Spinal cord (tissue), 10 donors: ENCODE measurements at places on chromosomes 12 and 14. TPM values are rescaled to one million over a fixed set of nuclear protein-coding genes. Genes with fewer than 3 reads are reported as not detected.

The ACRBP gene
- 3.9 TPM for total RNA-seq

The BMP4 gene
- total RNA-seq = 62.8 TPM

- no peak for DNase-seq
- H3K27ac ChIP-seq = no peak overlapping the region
- H3K36me3 ChIP-seq = no peaks in the 10 kb centered on the region
- H3K4me1 ChIP-seq = no peaks in the 10 kb centered on the region
Measured at GRCh38 chr14:50577982-50578381, 18.0 kb downstream of the ATL1 start.

DNA sequence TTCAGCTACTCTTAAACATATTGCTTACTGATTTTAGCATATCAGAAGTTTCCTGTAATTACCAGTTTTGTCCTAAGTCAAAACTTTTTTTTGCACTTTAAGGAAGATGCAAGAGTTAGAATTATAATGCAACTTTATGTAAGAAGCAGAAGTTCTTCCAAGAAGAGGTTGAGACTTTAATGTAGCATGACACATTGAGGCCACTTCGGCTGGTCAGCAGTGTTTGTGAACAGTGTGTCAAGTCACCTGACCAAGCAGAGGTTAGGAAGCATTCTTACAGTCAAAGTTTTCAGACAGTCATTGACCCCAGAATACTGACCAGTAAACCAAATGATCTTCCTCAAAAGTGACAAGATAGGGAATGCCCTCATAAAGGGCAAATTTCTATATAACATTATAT, 15.2 kb downstream of the FGFR1OP2 start:
- DNase-seq = no peak
- no peak overlapping the region for H3K27ac ChIP-seq
- peaks cover 3% of the 10 kb centered on the region for H3K36me3 ChIP-seq
- no peaks in the 10 kb centered on the region for H3K27me3 ChIP-seq

DNA sequence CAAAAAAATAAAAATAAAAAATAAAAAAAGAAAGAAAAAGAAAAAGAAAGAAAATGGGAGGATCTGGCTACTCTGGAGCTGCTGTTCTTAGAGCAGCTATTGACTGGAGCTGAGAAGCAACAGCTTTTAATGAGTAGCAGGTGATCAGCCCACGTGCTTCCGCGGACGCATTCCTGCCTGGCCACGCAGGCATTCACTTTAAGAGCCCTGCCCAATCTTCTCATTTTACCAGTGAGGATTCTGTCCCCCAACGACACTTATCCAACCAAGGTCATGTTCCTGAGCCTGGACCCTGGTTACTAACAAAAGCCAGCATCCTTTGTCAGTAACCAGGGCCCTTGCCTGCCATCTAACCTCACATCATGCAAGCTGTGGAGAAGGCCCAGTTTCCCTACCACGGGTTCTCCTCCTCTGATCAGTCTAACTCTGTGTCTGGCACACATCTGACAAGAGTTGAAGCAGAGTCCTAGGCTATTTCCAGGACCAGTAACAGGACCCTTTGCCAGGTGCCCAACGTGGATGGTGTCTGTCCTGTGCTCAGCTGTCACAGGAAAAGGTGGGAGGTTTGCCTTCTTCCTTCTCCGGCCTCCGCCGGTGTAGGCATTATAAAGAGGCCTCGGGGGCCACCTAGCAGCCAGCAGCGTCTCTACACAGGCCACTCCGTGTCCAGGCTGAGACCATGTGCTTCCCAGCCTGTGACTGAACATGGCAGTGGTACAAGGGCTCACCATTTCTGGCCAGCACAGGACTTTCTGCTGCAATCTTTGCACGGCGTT, 60.9 kb upstream of the GPATCH2L start:
- no peak overlapping the region for H3K27ac ChIP-seq
- H3K27me3 ChIP-seq = no peaks in the 10 kb centered on the region
- H3K4me3 ChIP-seq = no peak overlapping the region
- no peak for DNase-seq
- peaks cover 22% of the 10 kb centered on the region for H3K4me1 ChIP-seq
- H3K36me3 ChIP-seq = no peaks in the 10 kb centered on the region

DNA sequence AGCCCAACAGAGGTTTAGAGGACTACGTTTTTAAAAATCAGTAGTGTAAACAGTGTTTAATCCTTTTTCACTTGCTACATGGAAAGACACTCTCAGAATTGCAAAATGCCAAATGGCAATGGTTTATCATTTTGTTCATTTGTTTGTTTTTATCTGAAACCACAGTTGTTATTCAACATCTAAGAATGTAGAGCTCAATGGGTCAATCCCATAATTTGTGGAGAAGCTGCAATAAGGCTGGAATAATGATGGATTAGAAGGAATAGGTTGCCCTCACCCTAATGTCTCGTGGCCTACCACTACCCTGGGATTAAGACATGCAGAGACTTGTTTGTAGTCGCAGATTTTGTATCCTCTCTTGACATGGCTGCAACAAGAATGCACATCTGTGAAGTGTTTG, 115.7 kb downstream of the LLPH start:
- H3K36me3 ChIP-seq = no peaks in the 10 kb centered on the region
- no peaks in the 10 kb centered on the region for H3K4me1 ChIP-seq
- H3K27me3 ChIP-seq = no peaks in the 10 kb centered on the region
- no peak overlapping the region for H3K27ac ChIP-seq
- no peak for DNase-seq

- DNase-seq = peak; percentile 81
- H3K27me3 ChIP-seq = peaks cover 5% of the 10 kb centered on the region
- no peaks in the 10 kb centered on the region for H3K4me1 ChIP-seq
- no peaks in the 10 kb centered on the region for H3K36me3 ChIP-seq
- H3K4me3 ChIP-seq = no peak overlapping the region
- no peak overlapping the region for H3K27ac ChIP-seq
Measured at GRCh38 chr12:119659289-119659897, 8.5 kb upstream of the PRKAB1 start.

DNA sequence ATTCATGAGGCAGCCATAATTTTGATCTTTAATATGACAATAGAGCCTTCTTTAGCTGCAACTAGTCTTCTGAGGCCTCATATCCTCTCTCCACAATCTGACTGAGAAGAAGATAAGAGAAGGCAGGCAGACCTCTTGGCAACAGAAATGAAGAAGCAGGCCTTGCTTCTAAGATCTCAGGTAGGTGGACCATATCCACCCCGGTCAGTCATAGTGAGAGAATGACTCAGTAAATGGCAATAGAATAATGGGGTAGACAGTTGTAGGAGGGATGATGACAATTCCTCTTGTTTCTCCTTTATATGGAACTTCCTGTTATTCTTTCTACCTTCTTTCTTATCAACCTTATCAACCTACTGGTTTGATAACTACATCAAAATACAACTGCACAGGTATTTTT, 246.7 kb upstream of the G2E3 start:
- H3K4me3 ChIP-seq = no peak overlapping the region
- H3K4me1 ChIP-seq = no peaks in the 10 kb centered on the region
- H3K27ac ChIP-seq = no peak overlapping the region
